Osteocyte (in vitro differentiated cells): ENCODE measurements at places on chromosomes 6 and 20. TPM values are rescaled to one million over a fixed set of nuclear protein-coding genes. Genes with fewer than 3 reads are reported as not detected.

GRCh38 chr6:35077713-35078105, 63.4 kb downstream of the TCP11 start:
- peaks cover 19% of the 10 kb centered on the region for H3K36me3 ChIP-seq
- no peak overlapping the region for H3K4me3 ChIP-seq
- H3K4me1 ChIP-seq, result peaks cover 15% of the 10 kb centered on the region
- DNase-seq, result no peak

DNA sequence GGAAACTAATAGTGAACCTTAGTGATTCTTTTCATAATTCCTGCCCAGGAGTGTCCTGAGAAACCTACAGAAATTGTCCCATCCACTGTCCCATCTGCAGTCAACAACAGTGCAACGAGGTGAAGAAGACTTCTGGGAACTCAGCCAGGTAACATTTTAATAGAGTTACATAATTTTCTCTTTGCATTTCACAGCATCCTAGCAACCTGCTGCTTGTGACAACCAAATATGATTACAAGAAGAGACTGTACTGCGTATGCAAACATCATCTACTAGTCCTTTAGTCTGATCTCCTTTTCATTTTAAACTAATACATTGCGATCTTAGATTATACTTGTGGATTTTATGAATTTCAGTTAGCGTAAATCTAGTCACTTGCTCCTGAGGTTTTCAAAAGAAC, 951.6 kb downstream of the TFAP2A start:
- H3K27me3 ChIP-seq, result no peaks in the 10 kb centered on the region
- no peak overlapping the region for H3K27ac ChIP-seq
- peaks cover 4% of the 10 kb centered on the region for H3K4me1 ChIP-seq
- H3K4me3 ChIP-seq, result no peak overlapping the region
- no peaks in the 10 kb centered on the region for H3K36me3 ChIP-seq

GRCh38 chr6:169109411-169110220, 144.0 kb downstream of the THBS2 start:
- H3K36me3 ChIP-seq, result no peaks in the 10 kb centered on the region
- DNase-seq, result peak; percentile 13
- H3K27me3 ChIP-seq, result no peaks in the 10 kb centered on the region
- H3K4me1 ChIP-seq, result peaks cover 16% of the 10 kb centered on the region
- no peak overlapping the region for H3K4me3 ChIP-seq
- no peak overlapping the region for H3K27ac ChIP-seq

- H3K36me3 ChIP-seq, result no peaks in the 10 kb centered on the region
- peak; percentile 66 for DNase-seq
- H3K4me3 ChIP-seq, result peak overlapping the region; percentile 63
- no peak overlapping the region for H3K27ac ChIP-seq
- H3K27me3 ChIP-seq, result peaks cover 81% of the 10 kb centered on the region
- peaks cover 7% of the 10 kb centered on the region for H3K4me1 ChIP-seq
Measured at GRCh38 chr20:36304786-36305495, 1.2 kb upstream of the DLGAP4 start.

- DNase-seq, result no peak
- H3K27ac ChIP-seq, result no peak overlapping the region
- no peaks in the 10 kb centered on the region for H3K36me3 ChIP-seq
- H3K27me3 ChIP-seq, result peaks cover 3% of the 10 kb centered on the region
- H3K4me3 ChIP-seq, result no peak overlapping the region
Measured at GRCh38 chr6:130788954-130789353, 38.3 kb upstream of the SMLR1 start.

GRCh38 chr6:71268735-71269437, 19.7 kb upstream of the OGFRL1 start:
- H3K27me3 ChIP-seq, result no peaks in the 10 kb centered on the region
- H3K4me3 ChIP-seq, result no peak overlapping the region
- H3K4me1 ChIP-seq, result peaks cover 9% of the 10 kb centered on the region
- no peak overlapping the region for H3K27ac ChIP-seq

DNA sequence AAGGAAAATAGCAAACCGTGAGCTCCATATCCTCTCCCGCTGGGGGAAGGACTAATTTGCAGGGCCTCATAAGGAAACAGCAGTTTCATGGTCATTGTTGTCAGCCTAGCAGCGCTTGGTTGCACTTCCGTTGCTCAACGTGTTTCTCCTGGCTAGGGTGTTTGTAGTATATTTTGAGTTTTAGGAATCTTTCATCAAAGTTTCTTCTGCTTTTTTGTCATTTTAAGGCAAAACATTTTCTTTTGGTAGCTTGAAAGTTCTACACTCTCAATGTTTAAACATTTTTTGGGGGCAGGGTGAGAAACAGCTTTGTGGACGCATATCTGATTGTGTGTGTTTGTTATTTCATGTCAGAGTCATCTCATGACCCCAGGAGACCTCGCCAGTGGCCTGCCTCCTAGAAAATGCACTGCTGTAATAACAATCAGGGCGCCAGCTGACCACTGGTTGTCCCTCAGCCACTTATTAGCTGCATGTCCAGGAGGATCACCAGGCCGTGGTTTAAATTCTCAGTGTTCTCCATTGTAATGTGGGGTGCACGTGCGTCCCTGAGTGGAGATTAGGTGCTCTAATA, 20.6 kb downstream of the JARID2 start:
- H3K36me3 ChIP-seq, result no peaks in the 10 kb centered on the region
- peak overlapping the region; percentile 25 for H3K27ac ChIP-seq
- no peaks in the 10 kb centered on the region for H3K27me3 ChIP-seq
- DNase-seq, result no peak
- peaks cover 84% of the 10 kb centered on the region for H3K4me1 ChIP-seq

- H3K36me3 ChIP-seq, result peaks cover 29% of the 10 kb centered on the region
- no peaks in the 10 kb centered on the region for H3K4me1 ChIP-seq
- no peak overlapping the region for H3K4me3 ChIP-seq
- no peaks in the 10 kb centered on the region for H3K27me3 ChIP-seq
Measured at GRCh38 chr20:2986466-2986865, 57.0 kb upstream of the GNRH2 start.

- no peak for DNase-seq
- H3K27ac ChIP-seq, result no peak overlapping the region
- H3K36me3 ChIP-seq, result peaks cover 37% of the 10 kb centered on the region
- H3K4me3 ChIP-seq, result no peak overlapping the region
Measured at GRCh38 chr6:144466716-144467115, 181.6 kb downstream of the UTRN start.

DNA sequence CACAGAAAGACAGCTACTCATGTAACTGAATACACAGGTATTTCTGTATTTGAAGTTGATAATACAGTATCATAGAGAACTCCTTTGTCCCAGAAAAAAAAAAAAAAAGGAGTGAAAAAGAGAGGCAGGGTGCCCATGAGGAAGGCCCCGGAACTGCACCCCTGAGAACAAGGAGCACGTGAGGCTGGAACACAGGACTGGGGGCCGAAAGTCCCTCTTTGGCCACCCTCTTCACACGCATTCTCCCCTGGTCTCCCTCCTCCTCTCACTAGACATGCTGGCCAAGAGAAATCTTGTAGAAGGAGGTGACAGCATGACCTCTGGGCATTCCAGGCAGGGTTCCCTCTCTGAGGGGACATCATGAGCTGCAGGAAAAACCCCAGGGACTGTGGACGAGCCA, 62.7 kb upstream of the TRAF3IP2 start:
- H3K4me1 ChIP-seq, result peaks cover 17% of the 10 kb centered on the region
- H3K27me3 ChIP-seq, result no peaks in the 10 kb centered on the region
- H3K4me3 ChIP-seq, result no peak overlapping the region

DNA sequence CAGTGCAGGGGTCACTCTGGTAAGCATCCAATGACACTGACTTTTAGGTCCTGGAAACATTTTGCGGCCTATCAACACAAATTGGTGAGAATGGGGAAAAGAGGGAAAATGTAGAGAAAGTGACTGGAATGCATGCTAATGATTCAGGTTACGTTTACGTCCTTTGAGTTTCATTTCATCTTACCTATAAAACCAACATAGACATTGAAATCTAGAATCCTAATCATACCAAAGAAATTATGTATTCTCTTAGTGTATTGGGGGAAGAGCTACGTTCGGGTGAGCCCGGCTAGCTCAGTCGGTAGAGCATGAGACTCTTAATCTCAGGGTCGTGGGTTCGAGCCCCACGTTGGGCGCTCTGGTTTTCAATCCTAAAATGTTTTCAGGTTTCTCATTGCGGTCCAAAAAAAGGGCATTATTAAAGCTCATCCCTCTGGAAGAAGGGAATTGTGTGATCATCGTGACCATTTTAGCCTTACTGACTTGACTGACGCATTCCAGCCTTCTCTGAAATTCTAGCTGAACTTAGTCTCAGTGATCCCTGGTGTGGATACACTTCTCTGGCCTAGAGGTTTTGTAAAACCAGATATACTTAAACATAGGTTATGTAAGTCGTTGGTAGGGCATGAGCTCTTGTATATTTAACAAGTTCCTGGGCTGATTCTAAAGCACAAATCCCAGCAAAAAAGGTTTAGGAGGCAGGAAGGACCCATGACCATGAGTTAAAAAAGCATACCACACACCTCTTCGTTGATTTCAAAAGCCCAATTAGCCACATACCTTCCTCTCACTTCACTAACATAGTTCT, 18.3 kb downstream of the HMGN4 start:
- no peaks in the 10 kb centered on the region for H3K27me3 ChIP-seq
- H3K36me3 ChIP-seq, result no peaks in the 10 kb centered on the region
- peak overlapping the region; percentile 66 for H3K27ac ChIP-seq
- peaks cover 9% of the 10 kb centered on the region for H3K4me1 ChIP-seq

DNA sequence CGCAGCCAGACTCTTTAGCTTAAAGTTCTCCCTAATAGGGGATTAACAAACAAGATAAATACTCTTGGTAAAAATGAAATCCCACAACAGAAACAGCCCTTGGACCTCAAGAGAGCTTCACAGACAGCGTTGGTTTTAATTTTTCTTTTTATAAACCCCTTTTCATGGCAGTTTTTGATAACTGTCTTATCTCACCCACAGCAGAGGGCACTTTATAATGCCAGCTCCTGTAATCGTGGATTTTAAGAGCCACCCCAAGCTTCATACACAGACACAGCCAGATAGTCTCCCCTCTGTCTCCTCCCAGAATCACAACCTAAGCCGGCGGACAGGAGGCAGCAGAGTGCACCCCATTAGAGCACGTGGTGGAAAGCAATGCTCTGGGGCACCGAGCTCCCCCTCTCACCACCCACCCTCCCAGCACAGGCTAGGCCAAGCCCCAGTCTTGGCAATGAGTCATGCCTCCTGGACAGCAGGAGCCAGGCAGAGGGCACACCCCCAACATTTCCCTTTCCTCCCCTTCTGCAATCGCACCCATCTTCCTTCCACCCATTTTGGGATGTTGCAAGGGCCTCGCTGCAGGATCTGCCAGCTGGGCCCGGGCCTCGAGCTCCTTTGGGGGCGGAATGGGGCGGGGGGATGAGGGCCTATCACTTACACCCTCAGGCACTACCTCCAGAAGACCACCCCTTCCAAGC, 2.4 kb downstream of the JAG1 start:
- peak overlapping the region; percentile 98 for H3K4me3 ChIP-seq
- peak; percentile 94 for DNase-seq
- peak overlapping the region; percentile 95 for H3K27ac ChIP-seq
- H3K27me3 ChIP-seq, result no peaks in the 10 kb centered on the region

DNA sequence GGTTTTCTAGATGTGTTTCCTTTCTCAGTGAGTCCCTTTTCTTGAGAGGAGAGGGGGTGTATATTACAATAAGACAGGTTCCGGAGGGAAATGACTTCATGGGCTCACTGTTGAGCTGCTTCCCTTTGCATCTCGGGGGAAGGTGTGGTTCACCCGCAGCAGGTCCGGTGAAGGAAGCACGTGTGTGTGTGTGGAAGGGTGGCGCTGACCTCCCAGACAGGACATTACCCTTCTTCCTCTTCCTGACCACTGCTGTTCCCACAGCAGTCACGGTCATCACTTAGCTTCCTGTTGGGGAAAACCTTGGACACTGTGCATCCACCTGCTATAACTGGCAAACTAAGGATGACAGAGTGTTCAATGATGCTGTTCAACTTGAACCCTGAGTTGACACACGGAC, 83.6 kb downstream of the PLEKHG1 start:
- DNase-seq, result no peak
- no peaks in the 10 kb centered on the region for H3K4me1 ChIP-seq
- peaks cover 5% of the 10 kb centered on the region for H3K27me3 ChIP-seq
- H3K4me3 ChIP-seq, result no peak overlapping the region
- H3K27ac ChIP-seq, result no peak overlapping the region
- H3K36me3 ChIP-seq, result no peaks in the 10 kb centered on the region

DNA sequence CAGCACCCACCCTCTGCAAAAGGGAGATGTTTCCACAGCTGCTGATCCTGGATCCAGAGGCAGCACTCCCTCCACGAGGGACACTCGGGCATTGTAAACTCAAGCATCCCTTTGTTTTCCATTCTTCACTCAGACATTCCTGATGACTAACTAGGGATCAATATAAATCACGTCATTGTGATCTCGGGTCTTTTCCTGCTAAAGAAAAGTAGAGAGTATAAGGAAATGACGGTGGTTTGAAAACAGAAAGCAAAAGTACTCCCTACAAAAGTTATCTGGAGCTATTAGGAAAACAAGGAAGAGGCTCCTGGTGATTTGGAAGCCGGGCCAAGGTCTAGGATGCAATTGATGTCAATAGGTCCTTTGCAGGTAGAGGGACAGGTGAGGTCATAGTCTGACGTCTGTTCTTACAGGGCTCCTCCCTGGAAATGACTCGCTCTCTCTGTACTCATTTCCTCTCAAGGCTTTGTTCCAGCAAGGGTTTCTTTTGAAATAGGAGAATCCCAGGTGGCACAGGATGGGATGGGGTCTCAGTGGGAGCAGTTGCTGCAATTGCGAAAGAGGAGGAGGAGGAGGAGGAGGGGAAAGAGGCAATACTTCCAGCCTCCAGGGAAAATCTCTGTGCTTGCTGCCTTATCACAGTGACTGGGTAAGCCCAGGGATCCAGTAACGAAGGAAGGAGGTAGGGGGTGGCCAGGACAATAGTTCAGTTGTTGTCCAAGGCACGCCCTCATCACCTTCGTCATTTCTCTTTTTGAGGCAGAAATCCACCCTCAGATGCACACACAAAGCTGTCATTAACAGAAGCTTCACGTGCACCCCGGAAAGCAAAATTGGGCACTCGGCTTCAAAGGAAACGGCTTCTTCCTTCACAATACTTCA, 222.8 kb downstream of the LY86 start:
- no peak overlapping the region for H3K27ac ChIP-seq
- peaks cover 4% of the 10 kb centered on the region for H3K27me3 ChIP-seq
- DNase-seq, result no peak
- peaks cover 12% of the 10 kb centered on the region for H3K4me1 ChIP-seq
- peak overlapping the region; percentile 64 for H3K4me3 ChIP-seq

Gene APOM
- total RNA-seq, result 2.2 and 4.0 TPM in 2 replicates

Gene NHLRC1
- 1.0 and 1.5 TPM in 2 replicates for total RNA-seq

Gene WFDC10B
- not detected in 2 replicates for total RNA-seq

Gene RNF144B
- total RNA-seq, result 14.7 and 15.0 TPM in 2 replicates

Gene SCUBE3
- 14.8 and 16.3 TPM in 2 replicates for total RNA-seq

Gene SERINC1
- total RNA-seq, result 209 and 215 TPM in 2 replicates

Gene SERPINB6
- 90.2 and 93.1 TPM in 2 replicates for total RNA-seq
